ENCODE measurements at places on chromosomes 6 and 20.

GRCh38 chr6:9675122-9675521 is 739.8 kb downstream of the TFAP2A start:
- no peak for DNase-seq

DNA sequence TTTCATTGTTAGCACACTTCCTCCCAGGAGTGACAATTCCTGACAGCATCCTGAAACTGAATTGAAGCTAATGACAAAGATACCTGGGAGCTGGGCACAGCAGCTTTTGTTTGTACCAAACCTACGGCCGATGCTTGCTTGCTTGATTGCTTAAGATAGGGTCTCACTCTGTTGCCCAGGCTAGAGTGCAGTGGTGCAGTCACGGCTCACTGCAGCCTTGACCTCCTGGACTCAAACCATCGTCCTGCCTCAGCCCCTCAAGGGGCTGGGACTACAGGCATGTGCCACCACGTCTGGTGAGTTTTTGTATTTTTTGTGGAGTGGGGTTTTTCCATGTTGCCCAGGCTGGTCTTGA is 84.7 kb upstream of the SCP2D1 start:
- DNase-seq: no peak

- DNase-seq: no peak
Observed at GRCh38 chr20:53794529-53795115, 201.0 kb upstream of the ZNF217 start.

- DNase-seq: no peak
Observed at GRCh38 chr6:124927806-124928205, 34.4 kb upstream of the RNF217 start.

- no peak for DNase-seq
Observed at GRCh38 chr6:105179244-105180065, at the start of gene POPDC3. POPDC3 (minus strand) TSS chr6:105180014; CDS start chr6:105161909, 18,105 bp downstream.

DNA sequence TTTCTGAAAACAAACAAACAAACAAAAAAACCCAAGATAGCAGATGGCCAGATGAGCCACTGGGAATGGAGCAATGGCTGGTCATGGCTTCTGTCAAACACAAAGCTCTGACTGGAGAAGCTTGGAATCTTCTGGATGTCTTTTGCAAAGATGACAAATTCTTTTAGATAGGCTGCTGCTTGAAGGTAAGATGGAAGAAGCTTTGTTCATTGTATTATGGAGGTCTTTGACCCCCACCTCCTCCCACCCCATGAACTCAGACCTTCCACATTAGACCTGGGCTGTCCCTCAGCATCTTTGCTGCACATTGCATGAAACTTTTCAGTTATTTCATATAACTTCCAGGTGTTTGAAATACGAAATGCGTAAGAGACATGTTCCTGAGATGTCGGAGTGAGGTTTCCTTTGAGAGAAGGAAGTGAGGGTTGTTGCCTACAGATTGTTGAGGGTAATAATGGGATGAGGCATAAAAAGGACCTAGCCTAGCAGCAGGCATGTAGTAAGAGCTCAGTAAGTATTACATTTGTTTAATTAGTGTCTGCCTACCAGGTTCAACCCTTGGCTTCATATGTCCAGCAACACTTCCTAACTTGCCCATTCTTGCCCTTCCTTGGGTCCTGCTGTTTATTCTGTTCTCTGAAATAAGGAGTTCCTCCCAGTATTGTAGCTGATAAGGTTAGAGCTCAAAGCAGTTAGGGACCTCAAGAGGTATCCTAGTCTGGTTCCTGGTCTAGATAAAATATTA is 51.4 kb upstream of the IER3 start:
- DNase-seq: no peak

Data from common myeloid progenitor, CD34-positive (primary cell).